ENCODE measurements at places on chromosomes 7 and 10.

DNA sequence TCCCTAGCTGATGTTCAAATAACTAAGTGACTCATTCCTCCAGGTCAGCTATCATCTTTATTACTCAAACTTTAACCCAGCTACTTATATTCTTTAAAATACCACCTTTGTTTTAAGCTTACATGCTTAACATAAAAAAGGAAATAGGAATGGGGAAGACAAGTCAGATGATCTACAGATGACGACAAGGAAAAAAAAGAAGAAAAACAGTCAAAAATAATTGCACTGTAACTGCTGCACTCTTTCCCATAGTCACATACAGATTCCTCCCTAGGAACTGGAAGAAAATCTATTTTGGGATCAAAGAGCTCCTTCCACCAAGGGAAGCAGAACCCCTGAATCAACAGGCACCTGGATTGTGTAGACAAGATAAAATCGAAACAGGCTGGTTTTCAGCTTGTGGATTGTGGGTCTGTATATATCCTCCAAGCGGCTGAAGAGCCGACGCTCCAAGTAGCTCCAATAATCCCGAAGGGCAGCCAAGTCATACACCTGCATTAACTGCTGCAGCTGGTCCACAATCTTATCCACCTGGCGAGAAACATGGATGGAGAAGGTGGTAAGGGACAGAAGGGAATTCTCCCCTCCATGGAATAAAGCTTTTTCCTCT lies 2.0 kb downstream of the WDR91 start:
- DNase-seq = no peak

DNA sequence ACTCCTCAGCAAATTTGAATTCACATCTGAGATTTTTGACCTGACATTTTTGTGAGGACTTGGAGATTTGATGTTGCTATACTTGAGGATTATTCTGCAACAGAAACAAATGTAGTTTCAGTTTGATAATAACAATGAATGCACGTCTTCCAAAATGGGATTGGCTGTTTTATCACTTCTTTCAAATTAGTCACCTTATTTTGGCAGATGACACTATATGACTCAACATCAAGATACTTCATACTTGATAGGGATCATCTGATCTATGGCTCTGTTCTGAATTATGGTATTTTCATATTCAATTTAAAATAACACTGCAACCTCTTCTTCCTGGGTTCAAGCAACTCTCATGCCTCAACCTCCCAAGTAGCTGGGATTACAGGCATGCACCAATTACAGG lies 24.2 kb downstream of the ARL5B start:
- no peak for DNase-seq

DNA sequence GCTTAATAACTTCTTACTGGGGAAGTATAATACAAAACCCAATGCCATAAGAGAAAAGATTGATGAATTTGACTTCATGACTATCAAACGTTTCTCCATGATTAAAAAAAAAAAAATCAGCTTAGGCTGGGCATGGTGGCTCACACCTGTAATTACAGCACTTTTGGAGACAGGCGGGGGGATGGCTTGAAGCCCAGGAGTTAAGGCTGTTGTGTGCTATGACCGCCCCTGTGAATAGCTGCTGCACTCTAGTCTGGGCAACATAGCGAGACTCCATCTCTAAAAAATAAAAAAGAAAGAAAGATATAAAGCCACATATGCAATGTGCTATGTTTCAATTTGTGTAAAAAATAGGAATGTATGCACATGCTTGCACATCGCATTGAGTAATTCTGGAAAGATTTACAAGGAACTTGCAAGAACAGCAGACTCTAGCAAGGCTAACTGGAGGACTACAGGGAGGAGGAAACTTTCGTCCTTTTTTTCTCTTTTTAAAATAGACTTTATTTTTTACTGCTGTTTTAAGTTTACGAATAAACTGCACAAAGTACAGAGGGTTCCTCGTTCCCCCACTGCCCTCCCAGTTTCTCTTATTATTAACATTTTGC lies 10.3 kb upstream of the RARRES2 start:
- DNase-seq = no peak

DNA sequence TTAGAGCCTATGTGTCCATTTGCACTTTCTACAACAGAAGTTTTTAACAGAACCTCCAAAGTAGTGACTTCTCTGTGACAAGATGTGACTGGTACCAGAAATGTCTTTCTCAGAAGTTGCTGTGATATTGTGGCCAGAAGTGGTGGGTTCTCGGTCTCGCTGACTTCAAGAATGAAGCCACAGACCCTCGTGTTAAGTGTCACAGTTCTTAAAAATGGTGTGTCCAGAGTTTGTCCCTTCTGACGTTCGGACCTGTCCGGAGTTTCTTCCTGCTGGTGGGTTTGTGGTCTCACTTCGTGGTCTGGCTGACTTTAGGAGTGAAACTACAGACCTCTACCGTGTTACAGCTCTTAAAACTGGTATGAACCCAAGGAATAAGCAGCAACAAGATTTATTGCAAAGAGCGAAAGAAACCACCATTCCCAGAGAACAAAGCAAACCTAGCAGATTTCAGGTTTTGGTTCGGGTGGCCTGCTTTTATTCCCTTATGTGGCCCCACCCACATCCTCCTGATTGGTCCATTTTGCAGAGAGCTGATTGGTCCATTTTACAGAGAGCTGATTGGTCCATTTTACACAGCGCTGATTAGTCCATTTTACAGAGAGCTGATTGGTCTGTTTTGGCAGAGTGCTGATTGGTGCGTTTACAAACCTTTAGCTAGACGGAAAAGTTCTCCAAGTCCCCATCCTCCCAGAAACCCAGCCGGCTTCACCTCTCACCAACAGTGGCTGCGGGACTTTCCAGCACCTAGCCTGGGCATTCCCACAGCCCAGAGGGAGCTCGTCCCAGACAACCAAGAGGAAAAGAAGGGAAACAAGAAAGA lies 3.0 kb downstream of the ITPRID1 start:
- no peak for DNase-seq

DNA sequence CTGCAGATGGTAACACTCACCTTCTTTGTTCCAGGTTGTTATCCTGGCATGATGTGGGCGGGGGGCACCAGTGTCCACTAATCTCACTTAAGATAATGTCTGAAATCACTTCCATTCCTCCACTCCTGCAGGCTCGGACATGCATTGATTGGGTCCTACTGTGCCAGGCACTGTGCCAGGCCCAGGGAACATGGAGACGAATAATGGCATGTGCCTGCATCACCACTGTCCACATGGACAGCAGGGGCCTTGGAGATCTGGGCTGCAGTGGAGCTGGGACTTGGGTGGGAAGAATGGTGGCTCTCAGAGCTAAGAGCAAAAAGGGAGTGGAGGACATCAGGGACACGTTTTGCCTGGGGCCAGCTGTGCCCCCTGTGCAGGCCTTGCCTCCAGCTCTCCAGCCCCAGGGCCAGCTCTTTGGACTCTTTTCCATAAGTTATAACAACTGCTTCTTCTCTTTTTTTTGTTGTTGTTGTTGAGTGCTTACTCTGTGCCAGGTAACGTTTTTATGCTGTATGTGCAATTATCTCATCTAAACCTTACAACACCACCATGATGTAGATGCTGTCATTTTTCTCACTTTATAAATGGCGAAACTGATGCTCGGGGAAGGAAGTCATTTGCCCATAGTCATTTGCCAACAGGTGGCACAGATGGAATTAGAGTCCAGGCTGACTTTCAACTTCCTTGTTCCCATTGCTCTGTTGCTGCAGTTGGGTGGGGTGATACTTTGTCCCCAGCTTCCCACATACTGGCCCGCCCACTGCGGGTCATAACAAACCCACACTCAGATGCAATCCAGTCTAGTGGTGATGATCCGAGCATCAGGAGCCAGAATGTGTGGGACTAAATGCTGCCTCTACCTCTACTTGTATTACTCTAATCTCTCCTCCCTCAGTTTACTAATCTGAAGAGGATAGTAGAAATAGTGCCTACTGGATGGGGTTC lies 19.1 kb downstream of the PLPP4 start:
- no peak for DNase-seq

- no peak for DNase-seq
Observed at GRCh38 chr10:20682782-20683181, 214.3 kb downstream of the NEBL start.

GRCh38 chr10:63209705-63210104 lies 76.6 kb downstream of the NRBF2 start:
- no peak for DNase-seq

DNA sequence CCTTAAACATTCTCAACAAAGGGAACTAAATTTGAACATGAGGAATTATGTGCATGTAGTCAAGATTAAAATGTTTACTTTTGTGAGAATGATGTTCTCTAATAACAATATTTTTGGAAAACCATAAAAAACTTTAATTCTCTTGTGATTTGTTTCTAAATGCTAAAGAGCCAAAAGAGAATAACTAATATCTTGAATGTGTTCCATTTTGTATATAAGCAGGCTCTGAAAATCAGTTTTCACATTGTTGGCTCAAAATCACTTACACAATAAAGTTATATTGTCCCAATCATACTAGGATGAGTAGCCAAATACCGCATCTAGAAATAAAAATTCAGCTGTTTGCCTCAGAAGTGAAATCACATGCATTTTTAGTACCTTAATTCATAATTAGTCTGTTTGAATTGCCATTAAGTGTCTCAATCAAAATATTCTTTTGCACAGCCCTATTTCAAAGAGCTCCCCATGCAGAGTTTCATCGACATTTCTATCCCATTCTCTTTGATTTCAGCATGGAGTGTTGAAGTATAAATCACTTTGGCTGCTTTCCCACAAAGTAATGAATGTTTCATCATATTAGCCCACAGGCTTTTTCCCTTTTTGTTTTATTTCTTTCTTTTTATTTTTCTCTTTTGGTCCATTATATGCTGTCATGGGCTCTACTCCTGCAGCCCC lies 420.3 kb upstream of the POM121L12 start:
- no peak for DNase-seq

DNA sequence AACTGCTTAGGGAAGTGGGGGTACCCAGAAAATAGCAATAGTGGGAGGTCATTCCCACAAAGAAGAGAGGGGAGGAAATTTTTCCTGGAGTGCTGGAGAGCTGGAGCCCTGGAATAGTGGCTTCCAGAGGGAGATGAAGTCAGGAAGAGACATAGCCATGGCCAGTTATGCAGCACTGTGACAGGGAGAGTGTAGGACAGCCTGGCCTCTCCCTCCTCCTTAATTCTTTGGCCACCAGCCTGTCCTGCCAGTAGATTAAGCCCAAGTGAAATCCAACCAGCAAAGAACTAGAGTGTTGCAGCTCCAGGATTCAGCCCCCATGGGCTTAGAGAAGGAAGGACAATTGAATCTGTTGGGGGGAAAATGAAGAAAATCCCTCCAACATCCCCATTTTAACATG lies 130.5 kb downstream of the HDAC9 start:
- no peak for DNase-seq

DNA sequence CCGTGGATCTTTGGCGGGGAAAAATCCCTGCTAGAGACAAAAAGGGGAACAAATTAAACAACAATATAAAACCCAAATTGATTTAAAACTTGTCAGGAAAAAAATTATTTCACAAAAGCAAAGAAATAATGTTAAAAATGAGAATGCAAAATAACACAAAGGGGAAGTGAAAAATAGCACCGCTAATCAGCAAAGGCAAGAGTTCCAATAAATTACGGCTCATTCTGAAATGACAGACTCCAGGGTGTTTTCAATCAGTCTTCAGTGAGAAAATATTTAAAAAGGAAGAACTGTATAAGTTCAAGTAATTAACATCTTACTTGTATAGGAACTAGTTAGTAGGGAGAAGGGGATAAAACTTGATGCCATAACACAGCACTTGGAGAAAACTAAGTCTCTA lies 336.8 kb downstream of the LRRTM3 start:
- DNase-seq = no peak

- DNase-seq = no peak
Observed at GRCh38 chr7:142774826-142775225, 4.1 kb downstream of the PRSS2 start.

GRCh38 chr10:50809596-50809995 lies 69.9 kb downstream of the ASAH2B start:
- no peak for DNase-seq

All from activated CD4-positive, alpha-beta T cell treated with anti-CD3 and anti-CD28 coated beads for 1 hour (primary cell).